ENCODE measurements at places on chromosomes 7 and 10.

GRCh38 chr10:122198631-122199030 is 72.5 kb upstream of the BTBD16 start:
- no peak for DNase-seq

GRCh38 chr10:12419262-12419847 is 70.0 kb downstream of the CAMK1D start:
- no peak for DNase-seq

- no peak for DNase-seq
Measured at GRCh38 chr7:112267944-112268691, 61.6 kb downstream of the ZNF277 start.

- DNase-seq = no peak
Measured at GRCh38 chr7:20301311-20301939, 29.3 kb upstream of the ITGB8 start.

- DNase-seq = no peak
Measured at GRCh38 chr10:76278811-76279460, 847.5 kb downstream of the LRMDA start.
